Smooth muscle cell of the brain vasculature (primary cell): ENCODE measurements at places on chromosomes 6 and 20.

GRCh38 chr20:19815553-19815991, 57.5 kb downstream of the RIN2 start:
- peak; percentile 96 for DNase-seq

- peak; percentile 32 for DNase-seq
Observed at GRCh38 chr6:30325873-30326525, 728 bp upstream of the TRIM39 start.

DNA sequence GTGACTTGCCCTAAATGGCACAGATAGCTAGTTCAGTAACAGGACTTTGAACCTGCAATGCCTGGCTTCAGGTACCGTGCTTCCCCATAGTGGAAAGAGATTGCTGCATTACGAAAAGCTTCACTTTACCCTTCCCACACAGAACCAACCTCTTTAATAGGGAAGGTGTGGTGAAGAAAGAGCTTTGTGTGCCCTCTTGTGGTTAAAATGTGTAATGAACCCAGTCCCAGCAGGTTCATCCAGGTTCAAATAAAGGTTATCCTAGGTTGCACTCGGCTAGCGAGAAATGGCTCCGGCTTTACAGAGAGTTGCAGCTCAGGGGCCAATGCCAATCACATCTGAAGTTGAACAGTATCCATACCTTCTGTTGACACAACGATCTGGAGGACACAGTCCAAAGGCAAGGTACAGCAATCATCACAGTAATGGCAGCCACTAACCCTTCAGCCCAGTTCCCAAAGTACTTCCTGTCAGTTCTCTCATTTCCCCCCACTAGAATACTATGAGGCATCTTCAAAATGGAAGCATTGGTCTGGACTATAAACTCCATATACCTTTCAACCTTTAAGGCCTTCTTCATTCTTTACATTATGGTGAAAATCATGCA, 3.0 kb downstream of the DEFB115 start:
- no peak for DNase-seq

GRCh38 chr6:91358986-91359385, 772.1 kb upstream of the MAP3K7 start:
- no peak for DNase-seq

GRCh38 chr6:116156405-116157326, 30.7 kb upstream of the COL10A1 start:
- DNase-seq: no peak

DNA sequence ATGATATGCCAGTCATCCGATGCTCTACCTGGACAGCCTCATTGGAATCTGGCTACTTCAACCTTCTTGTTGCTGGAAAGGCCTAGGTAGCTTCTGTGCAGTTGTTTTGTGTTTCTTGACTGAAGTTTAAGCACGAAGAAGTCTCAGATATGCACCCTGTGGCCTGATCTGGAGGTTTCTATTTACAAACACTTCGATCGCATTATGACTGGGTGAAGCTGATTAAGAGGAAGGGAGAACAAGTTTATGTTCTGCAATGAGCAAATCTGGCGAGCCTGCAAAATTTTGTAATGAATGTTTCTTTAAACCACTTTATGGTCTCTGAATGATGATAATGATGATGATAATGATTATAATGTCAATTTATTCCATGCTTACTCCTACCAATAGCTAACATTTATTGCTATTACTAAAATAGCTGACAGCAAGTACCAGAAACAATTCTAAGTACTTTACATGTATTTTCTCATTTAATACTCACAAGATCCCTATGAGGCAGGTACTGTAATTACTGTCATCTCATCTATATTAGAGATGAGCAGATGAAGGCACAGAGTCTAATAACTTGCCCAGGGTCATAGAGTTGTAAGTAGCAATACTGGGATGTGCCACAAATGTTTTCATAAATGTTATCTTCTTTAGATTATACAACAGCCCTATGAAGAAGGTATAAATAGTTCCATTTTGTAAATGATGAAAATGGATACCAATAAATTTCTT, 126.1 kb upstream of the UST start:
- DNase-seq: no peak

- DNase-seq: no peak
Observed at GRCh38 chr6:53701333-53702218, 36.0 kb upstream of the KLHL31 start.

DNA sequence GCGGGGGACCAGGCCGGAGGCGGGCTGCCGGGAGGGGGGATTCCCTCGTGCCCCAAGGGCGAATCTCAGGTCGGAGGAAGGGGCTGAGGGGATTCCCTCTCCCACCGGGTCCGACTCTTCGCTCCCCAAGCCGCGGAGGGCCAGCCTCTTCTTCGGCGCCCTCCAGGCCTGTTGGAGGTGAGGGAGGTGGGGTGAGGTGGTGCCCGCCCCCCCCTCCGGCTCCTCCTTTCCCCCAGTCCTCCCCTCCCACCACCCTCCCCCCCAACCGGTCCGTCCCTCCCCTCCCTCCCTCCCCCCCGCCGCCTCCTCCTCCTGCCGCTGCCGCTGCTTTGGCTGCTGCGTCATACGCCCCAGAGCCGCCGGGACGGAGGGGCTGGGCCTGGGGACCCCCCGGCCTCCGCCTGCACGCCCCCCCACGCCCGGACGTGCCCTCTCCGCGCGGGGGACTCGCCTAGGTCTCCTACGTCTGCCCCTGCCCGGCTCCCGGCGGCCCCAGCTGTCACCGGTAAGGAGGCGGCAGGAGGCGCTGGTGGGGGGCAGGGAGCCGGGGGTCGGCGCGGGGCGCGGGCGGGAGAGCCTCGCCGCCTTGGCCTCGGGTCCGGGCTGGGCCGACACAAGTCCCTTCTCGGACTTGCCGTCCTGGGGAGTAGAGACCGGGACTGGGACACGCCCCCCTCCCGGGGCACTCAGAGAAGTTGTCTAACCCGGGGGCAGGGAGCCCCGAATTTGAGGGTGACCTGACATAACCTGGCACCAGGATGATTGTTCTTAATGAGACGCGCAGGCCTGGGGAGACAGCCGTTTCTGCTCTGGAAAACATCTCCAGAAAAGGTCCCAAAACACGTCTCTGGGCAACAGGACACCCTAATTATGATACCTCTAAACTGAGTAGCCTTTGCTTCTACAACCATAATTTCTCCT, at the start of gene PHF1:
Gene PHF1, plus strand, starts transcription at position 304 of the 921 bp plus-strand sequence. CDS start 1,250 bp downstream, outside the sequence.
- no peak for DNase-seq

- DNase-seq: no peak
Observed at GRCh38 chr6:107641071-107641470, 151.2 kb downstream of the SOBP start.

- no peak for DNase-seq
Observed at GRCh38 chr6:52552278-52552643, 24.6 kb downstream of the TRAM2 start.

DNA sequence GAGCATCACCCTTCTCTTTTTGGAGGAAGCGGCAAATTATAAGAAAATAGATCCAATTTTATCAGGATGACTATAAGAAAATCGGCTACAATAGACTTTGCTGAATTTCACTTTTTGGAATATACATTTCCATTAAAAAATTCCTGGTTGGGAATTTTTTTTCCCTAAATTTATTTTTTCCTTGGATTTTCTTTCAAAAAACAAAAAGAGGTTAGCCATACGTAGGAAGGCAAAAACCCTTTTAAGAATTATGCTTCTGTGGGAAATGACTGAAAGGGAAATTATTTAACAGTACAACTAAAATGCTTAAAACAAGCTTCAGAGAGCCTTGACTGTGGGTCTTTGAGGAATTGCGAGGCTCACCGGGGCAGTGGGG, 86.9 kb downstream of the SLC22A23 start:
- DNase-seq: no peak

GRCh38 chr20:1813101-1813529, 82.1 kb upstream of the SIRPA start:
- DNase-seq: no peak

DNA sequence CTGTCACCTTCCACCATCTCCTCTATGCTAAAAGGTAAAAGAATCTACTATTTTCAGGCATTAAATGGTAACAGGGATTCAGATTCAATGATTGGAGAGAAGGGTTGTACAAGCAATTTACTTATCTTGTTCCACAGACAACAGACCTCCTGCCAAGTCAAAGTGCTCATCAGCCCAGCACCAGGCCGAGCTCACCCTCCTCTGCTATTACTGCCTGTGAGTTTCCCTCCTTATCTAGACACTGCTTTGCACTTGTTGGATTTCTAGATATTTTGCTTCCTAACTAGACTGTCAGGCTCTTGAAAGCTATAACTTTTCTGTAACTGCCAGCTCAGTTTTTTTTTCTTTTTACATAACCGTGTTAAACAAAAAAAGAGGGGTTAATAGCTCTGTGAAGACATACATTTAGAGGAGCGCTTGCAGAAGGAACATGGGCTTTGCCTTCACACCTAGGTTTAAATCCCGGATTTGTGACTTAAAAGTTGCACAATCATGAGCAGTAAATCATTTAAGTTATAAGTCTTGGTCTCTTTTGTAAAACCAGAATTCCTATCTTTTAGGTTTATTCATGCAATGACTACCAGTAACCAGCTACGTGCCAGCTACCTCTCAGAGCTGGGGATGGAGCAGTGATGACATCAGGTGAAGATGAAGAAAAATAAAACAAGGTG, 1.1 kb upstream of the FAM162B start:
- DNase-seq: no peak

- no peak for DNase-seq
Observed at GRCh38 chr20:6213311-6213710, 90.5 kb upstream of the FERMT1 start.

DNA sequence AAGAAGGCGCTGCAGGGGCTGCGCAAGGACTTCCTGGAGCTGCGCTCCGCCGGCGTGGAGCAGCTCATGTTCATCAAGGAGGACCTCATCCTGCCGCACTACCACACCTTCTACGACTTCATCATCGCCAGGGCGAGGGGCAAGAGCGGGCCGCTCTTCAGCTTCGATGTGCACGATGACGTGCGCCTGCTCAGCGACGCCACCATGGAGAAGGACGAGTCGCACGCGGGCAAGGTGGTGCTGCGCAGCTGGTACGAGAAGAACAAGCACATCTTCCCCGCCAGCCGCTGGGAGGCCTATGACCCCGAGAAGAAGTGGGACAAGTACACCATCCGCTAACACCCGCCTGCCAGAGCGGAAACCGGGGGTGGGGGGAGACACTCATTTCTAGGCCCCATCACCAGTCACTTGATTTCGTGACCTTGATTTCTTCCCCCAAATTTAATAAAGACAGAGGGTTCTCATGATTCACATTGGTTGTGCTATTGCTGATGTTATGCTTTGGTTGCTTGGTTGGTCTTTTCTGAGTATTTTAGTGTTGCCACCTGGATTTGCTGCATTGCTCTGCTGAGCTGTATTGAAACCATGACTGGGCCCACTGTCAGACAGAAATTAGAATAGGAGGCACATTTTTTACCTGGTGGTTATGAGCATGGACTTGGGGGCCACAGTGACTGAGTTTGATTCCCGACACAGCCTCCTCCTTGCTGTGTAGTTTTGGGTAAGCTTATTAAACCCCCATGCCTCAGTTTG, 1.5 kb downstream of the FAM50B start:
- DNase-seq: no peak

- DNase-seq: no peak
Observed at GRCh38 chr6:163463180-163463579, 48.7 kb downstream of the QKI start.

- peak; percentile 47 for DNase-seq
Observed at GRCh38 chr6:159075506-159076228, 30.9 kb upstream of the TAGAP start.
